Occipital lobe (tissue), 3 donors: ENCODE measurements at places on chromosomes 3 and 15. TPM values are rescaled to one million over a fixed set of nuclear protein-coding genes. Genes with fewer than 3 reads are reported as not detected.

The NOX5 gene
- total RNA-seq = under 0.01 TPM

The BDH1 gene
- 10.8 TPM for total RNA-seq

DNA sequence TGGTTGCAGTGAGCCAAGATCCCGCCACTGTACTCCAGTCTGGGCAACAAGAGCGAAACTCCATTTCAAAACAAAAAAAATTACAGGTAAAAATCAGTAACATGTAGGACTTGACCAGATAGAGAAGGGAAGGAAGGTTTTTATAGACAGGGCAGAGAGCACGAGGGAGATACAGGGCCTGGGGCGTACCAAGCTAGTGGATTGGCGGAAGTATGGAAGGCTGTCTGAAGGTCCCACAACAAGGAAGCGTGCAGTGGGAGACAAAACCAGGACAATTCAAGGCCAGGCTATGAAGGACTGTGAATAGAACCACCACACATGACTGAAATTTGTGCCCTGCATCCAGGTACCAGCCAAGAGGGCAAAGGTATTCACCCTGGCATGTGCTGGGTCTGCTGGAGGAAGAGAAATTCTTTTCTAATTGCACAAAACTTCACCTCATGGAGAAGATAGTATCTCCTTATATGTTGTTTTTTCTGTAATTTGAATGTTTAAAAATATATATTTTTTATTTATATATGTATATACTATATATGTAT lies 33.0 kb upstream of the BCL2A1 start:
- DNase-seq = no peak

GRCh38 chr3:38127611-38128302 lies 9.2 kb downstream of the ACAA1 start:
- no peak for DNase-seq

DNA sequence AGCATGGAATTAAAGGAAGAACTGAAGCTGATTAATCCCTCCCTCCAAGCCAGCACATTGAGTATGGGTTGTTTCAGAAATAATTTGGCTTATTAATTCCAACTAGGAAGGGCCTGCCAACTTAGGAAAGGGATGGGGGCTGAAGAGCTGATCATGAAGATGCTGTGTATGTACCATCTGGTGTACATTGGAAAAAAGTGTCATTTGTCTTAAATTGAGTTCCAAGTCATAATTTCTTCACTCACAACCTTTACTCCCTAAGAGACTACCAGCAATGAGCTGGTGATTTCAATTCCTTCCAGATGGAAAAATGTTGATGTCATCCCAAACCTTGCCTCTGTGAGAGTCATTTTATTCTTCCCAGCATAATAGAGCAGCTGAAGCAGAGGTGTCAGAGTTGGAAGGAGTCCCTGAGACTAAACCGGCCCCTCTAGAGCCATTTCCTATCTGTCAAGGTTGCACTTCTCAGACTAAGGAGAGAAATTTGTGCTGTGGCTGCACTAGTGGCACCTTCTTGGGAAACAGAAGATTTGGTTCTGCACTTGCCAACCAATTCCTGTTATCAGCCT lies 79.4 kb downstream of the GTPBP8 start:
- no peak for DNase-seq
